ENCODE measurements at places on chromosomes 6 and 20.

DNA sequence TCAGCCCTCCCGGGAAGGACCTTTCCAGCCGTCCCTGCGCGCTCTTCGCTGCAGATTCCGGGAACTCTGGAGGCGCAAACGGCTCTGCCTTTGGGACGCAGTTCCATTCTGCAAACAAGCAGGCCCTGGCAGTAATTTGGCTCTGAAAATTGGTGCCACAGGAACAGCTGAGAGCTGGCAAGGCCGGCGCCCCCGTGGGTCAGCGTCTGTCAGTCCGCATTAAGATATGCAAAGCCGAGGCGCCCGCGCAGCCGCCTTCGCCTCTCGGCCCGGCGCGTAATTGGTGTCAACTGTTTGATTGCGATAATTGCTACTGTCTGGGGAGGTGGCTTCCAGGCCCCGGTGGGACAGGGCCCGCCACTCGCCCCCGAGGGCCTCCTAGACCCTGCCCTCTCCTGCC is 73.6 kb downstream of the NCR2 start:
- no peak for DNase-seq

DNA sequence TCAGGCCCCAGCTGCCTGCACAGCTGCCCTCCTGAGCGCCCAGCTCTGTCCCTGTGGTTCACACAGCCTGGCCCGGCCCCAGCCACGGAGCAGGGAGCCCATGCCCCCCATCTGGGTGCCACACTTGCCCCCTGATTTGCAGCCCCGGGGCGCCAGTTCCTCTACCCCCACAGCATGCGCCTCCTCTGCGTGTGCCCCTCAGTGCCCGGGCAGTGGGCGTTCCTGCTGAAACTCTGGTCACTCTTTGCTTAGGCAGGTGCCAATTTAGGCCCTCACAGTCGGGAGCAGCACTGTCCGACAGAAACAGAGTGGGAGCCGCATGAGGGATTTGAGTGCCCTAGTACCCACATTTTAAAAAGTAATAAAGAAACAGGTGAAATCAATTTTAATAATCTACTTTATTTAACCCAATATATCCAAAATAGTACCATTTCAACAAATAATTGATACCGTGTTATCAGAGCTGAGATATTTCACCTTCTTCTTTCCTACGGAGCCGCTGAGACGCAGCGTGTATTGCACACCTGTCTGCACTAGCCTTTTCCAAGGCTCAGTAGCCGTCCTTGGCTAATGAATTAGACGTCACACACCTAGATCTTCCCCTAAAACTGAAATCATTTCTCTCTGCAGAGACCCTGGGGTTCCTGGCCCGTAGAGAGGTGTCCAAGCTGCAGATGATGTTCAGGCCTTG is 106.4 kb downstream of the ASXL1 start:
- no peak for DNase-seq

DNA sequence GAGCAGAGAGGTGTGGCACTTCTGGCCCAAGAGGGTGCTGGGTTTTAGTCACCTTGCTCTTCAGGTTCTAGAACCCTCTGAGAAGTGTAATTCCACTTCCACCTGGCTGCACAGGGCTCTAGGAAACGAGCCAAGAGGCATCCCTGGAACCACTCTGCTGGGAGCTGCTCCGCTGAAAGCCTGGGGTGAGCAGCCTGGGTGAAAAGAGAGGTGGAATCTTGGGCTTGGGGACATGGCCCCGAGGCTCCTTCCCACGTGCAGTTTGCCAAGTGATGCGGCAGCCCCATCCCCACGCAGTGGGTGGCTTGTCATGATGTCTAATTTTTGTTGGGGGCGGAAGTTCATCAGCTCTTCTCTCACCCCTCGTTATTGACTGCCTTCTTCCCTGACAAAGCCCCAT is 32.8 kb downstream of the PPP1R16B start:
- DNase-seq, result no peak

GRCh38 chr6:3769610-3770009 is 18.1 kb upstream of the PXDC1 start:
- no peak for DNase-seq

- DNase-seq, result no peak
These were observed 44.5 kb downstream of the RBM38 start for GRCh38 chr20:57435498-57436222.

DNA sequence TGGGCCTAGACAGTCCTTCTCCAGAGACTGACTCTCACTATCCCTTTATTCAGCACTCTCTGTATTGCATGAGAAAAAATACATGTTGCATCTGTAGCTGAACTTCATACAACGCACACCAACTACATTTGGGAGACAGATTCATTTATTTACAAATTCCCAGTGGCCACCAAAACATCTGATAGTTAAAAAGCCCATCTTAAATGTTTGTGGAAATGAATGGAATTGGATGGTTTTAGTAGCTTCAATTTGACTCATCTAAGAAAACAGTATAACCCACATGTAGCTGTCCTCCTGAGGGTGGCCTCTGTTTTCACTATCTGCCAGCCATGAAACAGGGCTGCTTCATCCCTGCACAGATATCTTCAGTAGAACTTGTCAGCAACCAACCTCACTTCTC is 116.3 kb downstream of the PCSK2 start:
- DNase-seq, result no peak

DNA sequence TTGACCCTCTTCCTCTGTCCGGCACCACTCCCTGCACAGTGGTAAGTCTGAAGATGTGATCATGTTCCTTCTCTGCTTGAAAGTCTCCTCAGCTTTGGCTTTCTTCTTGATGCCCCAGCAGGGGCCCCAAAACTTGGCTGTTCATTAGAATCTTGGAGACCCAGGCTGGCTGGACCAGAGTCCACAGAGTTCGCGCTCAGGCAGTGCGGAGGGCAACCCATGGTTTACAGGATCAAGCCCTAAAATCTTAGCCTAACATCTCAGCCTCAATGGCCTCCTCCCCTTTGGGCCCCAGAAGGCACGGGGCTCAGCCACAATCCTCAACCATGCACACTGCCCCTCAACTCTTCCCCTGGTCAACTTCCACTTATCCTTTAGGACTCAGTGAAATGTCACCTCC is 72.9 kb upstream of the GTSF1L start:
- no peak for DNase-seq

DNA sequence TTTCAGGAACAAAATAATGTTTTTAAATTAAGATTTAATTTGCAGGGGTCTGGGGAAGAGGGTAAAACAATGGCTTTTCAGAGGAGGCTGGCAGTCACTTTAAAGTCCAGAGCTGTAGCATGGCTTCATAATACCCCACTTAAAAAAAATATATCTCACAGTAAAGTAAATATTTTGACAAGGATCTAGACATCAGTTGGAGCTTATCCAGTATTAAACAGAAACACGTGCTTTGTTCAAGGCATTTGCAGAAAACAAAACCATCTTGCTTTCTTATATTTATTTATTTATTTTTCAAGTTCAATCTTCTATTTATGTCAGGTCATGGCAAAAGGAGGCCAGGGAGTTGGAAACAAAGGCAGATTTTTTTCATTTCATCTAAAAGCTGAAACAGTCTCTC is 53.3 kb upstream of the PRL start:
- no peak for DNase-seq

GRCh38 chr20:57481281-57481711 is 43.6 kb downstream of the CTCFL start:
- no peak for DNase-seq

DNA sequence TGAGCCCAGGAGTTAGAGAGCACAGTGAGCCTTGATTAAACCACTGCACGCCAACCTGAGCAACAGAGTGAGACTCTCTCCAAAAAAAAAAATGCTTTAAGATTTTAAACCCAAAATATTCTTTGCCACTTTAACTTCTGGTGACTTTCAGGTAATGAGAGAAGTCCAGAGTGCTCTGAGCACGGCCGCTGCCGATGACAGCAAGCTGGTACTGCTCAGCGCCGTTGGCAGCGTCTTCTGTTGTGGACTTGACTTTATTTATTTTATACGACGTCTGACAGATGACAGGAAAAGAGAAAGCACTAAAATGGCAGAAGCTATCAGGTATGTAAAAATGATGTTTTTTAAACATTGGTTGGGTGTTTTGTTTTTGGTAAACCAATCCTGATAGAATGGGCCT is 66.4 kb downstream of the RPP40 start:
- no peak for DNase-seq

GRCh38 chr6:15336900-15337560 is 91.2 kb downstream of the JARID2 start:
- DNase-seq, result no peak

DNA sequence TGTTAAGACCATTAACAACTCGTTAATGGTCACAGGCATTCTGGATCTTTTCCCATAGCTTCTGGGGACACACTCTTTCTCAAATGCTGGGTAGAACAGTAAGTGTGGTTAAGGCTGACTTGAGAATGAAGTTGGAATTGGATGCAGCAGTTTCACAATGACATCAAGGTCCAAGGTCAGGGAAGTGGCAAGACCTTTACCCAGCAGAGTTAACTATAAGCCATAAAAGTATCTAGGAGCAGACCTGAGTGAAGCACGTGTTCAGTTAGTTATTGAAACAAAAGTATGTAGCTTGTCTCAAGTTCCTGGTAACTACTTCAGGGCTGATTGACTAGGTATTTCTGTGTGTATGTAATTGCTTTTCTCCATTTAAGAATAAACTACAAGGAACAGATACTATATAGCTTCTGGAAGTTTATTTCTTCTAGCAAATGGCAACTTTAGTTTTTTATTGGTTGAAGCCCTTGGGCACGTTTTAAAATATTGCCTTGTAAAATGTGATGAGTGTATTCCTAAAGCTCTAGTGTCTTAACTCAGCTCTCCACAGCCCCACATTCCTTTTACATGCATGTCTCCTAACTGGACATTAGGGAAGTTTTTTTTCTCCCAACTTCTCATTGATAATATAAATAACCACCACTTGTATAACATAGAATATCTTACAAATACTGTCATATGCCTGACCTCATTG is 479.0 kb upstream of the CITED2 start:
- no peak for DNase-seq

DNA sequence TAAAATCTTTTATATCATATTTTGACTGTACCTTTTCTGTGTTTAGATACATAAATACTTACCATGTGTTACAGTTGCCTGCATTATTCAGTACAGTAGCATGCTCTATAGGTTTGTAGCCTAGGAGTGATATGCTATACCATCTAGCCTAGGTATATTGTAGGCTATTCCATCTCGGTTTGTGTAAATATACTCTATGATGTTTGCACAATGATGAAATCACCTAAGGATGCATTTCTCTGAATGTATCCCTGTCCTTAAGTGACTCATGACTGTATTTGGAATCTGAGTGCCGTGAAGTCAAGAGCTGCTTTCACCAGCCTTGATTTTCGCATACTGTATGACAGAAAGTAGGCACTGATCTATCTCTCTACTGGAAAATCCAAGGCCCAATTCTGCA is 129.9 kb downstream of the UTRN start:
- DNase-seq, result no peak

GRCh38 chr6:56278171-56278591 is 30.8 kb upstream of the COL21A1 start:
- no peak for DNase-seq

GRCh38 chr6:96794980-96795379 is 42.3 kb downstream of the GPR63 start:
- DNase-seq, result no peak

DNA sequence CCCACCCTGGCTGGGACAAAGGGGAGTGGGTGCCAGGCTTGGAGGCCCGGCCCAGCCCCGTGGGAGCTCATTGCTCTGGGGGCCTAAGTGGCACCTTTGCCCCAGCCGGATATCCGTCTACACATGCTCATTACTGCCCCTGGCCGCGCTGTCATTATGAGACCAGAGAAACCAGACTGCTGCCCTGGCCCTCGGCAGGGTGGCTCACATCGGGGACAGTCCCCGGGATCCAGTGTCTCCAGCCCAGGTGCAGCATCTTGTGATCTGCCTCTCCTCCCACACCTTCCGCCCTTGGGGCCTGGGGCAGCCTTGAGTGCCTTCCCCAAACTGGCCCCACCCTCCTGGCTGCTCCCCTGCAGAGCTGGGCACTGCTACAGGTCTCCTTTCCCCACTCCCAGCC is 4.9 kb downstream of the SRMS start:
- DNase-seq, result no peak

- no peak for DNase-seq
These were observed 190.0 kb downstream of the UBE3D start for GRCh38 chr6:82875573-82876185.

GRCh38 chr20:62840244-62841197 is 21.1 kb downstream of the TCFL5 start:
- DNase-seq, result no peak

DNA sequence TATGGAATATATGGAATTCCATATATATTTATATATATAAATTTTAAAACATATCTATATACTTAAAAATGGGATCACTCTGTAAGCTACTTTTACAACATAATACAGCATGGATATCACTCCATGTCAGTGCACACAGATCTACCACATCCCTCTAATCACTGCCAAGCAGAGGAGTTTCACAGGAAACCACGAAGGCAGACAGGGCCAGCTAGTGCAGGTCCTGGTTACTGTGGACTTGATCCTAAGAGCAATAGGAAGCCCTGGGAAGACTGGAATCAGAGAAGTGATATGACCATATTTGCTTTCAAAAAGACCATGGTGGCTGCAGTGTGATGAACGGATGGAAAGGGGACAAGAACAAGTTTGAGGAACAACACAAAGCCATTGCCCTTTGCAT is 40.0 kb upstream of the NRN1 start:
- DNase-seq, result no peak

GRCh38 chr20:16129411-16129810 is 443.8 kb downstream of the KIF16B start:
- DNase-seq, result no peak

DNA sequence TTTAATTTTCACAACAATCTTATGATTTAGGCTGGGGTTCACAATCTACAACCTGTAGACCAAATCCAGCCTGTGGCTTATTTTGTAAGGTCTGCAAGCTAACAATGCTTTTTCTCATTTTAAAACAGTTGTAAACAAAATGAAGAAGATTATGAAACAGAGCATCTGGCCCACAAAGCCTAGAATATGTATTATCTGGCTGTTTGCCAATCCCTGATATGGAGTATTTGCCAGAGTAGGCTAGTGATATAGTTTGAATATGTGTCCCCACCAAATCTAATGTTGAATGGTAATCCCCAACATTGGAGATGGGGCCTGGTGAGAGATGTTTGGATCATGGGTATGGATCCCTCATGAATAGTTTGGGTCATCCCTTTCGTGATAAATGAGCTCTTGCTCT is 201.8 kb downstream of the DHX35 start:
- no peak for DNase-seq

Measured in activated naive CD4-positive, alpha-beta T cell treated with anti-CD3 and anti-CD28 coated beads, Interleukin-2, amount 50 U/mL, for 72 hours (primary cell).